ENCODE measurements at places on chromosomes 12 and 14.

- peak; percentile 48 for DNase-seq
Observed at GRCh38 chr14:35366056-35366451, 38.5 kb downstream of the NFKBIA start.

GRCh38 chr12:6310771-6311610 lies 509 bp downstream of the PLEKHG6 start:
- no peak for DNase-seq

DNA sequence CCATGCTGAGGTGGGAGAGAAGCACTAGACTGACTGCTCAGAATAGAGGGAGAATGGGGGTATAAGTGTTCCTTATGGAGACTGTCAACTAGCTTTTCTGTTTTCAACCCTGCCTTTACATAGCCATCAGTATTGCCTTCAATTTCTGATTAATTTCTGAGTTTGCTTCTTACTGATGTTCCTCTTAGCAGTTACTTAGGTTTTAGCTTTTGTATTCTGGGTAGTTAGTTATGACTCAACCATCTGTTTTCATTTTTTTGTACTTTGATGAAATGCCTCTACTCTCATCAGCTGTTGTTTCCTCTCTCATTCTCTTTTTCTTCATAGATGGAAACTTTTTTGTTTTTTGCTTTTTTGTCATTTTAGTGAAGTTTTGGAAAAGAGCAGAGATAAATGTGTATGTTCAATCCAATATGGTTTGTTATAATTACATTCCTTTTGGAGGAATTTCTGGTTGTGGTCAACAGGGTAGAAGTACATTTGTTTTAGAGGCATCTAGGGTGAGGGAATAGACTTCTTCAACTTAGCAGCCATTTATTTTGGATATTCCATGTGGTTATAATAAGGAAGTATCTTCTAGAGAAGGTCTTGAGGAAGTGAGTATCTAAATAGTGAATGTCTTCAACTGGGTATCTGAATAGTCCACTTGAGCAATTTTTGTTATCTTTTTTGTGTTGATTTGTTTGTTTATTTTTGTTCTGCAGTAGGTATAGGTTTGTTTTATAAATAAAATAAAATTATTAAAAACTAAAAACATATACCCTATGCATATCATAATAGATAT lies 29.6 kb downstream of the PMCH start:
- DNase-seq = peak; percentile 25

- no peak for DNase-seq
Observed at GRCh38 chr14:73795466-73795865, 56.2 kb upstream of the PTGR2 start.

DNA sequence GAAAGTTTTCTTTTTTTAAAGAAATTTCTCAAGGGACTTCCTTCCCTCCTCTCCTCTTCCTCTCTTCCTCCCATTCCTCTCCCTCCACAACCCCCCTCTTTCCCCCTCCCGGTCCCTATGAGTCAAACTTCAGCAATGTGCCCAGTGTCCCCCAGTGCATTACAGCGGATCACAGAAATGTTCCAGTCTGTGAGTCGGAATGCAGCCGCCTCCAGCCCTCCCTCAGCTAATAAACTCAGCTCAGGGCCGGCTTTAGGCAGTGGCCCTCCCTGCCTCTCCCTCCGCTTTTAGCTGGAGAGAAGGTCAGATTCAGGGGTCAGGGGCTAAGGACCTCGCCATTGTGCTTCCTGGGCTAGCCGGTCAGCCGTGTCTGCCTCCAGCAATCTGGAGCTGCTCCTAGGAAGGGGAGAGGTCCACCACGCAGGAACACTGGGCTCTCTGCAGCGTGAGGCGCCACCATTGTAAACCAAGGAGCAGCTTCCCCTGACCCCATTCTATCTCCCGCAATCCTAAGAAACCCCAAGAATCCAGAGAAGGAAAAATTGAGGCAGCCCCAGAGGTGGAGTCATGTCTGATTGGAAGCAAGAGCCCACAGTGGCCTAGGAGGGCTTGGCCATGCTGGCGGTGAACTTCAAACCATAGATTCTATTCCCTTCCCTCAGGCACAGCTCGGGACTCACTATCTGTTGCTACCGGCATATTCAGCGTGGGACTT lies 1.1 kb upstream of the HDAC7 start:
- DNase-seq = peak; percentile 98

DNA sequence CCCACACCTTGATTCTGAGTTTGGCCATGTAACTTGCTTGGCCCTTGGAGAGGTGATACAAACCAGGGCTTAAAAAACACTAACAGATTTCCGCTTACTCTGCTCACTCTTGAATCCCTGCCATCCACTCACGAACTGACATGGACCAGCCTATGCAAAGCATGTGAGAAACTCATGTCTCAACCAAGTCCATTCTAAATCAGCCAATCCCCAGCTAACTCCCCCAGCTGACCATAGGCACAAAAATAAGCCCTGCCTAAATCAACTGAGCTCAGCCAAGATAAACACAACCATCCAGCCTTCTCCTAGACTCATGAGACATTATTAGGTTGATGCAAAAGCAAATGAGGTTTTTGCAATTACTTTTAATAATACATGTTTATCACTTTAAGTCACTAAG lies 353.9 kb upstream of the TBX3 start:
- peak; percentile 79 for DNase-seq

- no peak for DNase-seq
Observed at GRCh38 chr14:79571366-79571765, 639.9 kb downstream of the DIO2 start.

GRCh38 chr12:20443792-20444191 lies 75.5 kb downstream of the PDE3A start:
- no peak for DNase-seq

GRCh38 chr12:85036733-85037132 lies 582 bp downstream of the LRRIQ1 start:
- no peak for DNase-seq

DNA sequence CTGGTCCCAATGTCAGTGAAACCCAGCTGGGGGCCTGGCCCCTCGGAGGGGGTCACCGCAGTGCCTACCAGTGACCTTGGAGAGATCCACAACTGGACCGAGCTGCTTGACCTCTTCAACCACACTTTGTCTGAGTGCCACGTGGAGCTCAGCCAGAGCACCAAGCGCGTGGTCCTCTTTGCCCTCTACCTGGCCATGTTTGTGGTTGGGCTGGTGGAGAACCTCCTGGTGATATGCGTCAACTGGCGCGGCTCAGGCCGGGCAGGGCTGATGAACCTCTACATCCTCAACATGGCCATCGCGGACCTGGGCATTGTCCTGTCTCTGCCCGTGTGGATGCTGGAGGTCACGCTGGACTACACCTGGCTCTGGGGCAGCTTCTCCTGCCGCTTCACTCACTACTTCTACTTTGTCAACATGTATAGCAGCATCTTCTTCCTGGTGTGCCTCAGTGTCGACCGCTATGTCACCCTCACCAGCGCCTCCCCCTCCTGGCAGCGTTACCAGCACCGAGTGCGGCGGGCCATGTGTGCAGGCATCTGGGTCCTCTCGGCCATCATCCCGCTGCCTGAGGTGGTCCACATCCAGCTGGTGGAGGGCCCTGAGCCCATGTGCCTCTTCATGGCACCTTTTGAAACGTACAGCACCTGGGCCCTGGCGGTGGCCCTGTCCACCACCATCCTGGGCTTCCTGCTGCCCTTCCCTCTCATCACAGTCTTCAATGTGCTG lies 11.0 kb downstream of the ZBTB39 start:
- no peak for DNase-seq

DNA sequence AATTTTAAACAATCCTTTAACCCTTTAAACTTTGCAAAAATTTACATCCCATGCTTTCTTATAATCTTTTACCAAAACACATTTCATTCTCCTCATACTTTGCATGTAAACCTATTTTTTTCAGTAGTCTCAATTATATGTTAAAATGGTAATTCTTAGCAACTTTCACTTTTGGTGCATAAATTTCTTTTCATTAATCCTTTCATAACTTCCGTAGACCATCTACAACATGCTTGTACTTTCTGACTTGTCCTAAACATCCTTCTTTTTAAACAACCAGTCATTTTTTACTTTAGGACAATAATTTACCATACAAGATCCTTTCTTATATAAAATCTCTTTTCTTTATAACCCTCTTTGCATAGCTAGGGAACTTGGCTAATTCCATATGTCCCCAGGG lies 19.5 kb downstream of the CCDC91 start:
- DNase-seq = no peak

GRCh38 chr12:47141459-47141858 lies 61.7 kb upstream of the AMIGO2 start:
- no peak for DNase-seq

- DNase-seq = no peak
Observed at GRCh38 chr12:103348935-103349334, 146.8 kb downstream of the C12orf42 start.

DNA sequence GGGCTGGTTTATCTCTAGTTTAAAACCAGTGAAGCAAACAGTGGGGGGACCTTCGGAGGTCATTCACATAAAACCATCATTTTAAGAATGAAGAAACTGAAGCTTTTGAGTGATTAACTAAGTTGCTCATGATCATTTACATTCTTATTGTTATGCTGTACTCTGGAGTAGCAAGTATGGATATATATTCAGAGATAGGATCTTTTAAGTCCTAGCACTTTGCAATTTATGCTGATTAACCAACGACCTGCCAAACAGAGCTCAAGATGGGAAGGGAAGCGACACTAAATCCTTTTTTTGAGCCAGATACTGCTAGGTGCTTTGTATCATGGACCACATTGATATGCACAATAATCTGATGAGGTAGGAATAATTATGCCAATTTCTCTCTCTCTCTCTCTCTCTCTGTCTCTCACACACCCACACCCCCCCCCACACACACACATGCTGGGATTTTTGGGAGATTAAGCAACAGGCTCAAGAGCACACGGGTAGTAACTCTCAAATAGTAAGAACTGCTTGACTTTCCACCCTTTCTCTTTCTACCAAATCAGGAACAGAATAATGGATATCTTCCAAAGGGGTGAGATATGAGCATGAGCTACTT lies 303.4 kb downstream of the APAF1 start:
- DNase-seq = no peak

DNA sequence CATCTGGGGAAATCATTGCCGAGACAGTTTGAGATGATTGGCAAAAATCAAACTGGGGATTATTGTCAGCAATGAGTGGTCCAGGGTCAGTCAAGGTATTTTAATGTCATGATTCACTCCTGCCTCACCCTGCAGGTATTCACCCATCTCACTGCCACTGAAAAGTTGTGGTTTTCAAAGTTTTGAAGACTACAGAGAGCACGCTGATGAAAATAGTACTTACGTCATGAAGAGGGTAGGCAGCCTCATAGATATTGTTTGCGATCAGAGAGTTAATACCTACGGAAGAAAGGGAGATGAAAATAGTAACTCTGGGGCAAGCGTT lies 138.0 kb downstream of the ANO2 start:
- DNase-seq = no peak

DNA sequence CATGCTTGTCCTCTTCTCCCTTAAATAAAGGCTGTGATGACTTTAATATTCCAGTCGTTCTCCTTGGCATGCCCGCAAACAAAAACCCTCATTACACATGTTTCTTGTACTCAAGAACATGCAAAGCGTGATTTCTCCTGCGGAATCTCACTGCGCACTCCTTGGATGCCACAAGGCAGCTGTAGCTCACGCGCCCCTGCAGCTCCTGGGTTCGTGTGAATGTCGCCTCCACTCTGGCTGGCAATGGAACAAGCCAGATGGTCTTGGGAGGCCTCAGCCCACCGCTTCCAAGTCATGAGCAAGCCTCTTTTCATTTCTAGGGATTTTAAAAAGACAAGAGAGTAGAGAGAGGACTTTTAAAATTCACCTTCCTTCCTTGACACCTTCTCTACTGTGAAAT lies 403.8 kb downstream of the PCNX1 start:
- DNase-seq = no peak

DNA sequence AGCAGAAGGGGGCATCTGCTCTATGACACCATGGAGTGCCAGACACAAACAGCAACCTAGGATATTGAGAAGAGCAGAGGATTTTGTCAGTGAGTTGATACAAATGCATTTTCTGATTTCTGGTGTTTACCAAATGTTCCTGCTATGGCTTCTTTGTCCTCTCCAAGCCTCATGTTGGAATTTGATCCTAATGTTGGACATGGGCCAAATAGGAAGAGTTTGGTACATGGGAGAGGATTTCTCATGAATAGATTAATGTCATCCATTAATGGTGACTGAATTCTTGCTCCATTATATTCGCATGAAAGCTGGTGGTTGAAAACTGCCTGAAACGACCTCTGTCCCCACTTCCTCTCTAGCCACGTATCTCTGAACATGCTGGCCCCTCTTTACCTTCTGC lies 1002.2 kb upstream of the FLRT2 start:
- no peak for DNase-seq

- peak; percentile 3 for DNase-seq
Observed at GRCh38 chr12:87618199-87618598, 411.0 kb downstream of the C12orf50 start.

- no peak for DNase-seq
Observed at GRCh38 chr12:52441320-52441911, 7.2 kb upstream of the KRT75 start.

DNA sequence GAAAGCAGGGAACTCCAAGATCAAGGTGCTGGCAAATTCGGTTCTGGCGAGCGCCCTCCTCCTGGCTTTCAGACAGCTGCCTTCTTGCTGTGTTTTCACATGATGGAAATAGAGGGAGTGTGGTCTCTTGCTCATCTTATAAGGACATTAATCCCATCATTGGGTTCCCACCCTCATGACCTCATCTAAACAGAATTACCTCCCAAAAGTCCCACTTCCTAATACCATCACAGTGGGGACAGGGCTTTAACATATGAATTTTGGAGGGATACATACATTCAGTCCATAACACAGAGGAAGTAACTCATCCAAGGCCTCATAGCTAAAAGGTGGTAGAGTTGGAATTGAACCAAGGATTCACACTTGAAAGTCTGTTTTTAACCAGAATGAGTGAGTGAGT lies 28.6 kb downstream of the DYRK2 start:
- no peak for DNase-seq

DNA sequence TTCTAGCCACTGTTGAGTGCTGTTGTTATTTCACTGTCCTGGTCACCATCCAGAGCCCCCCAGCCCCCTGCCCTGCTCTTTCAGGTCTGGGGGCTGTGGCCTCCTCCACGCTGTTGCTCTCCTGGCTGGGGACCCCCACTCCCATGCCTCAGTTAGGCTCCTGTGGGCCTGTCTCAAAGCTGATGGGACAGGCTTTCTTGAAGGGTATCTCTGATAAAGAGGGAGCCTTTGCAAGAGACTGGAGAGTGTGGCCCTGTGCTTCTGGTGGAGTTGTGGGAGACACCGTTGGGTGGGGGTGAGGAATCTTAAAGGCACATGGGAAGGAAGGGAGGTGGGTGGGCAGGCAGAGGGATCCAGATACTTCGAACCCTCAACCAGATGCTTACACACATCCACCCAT lies 12.2 kb upstream of the KRT86 start:
- no peak for DNase-seq

DNA sequence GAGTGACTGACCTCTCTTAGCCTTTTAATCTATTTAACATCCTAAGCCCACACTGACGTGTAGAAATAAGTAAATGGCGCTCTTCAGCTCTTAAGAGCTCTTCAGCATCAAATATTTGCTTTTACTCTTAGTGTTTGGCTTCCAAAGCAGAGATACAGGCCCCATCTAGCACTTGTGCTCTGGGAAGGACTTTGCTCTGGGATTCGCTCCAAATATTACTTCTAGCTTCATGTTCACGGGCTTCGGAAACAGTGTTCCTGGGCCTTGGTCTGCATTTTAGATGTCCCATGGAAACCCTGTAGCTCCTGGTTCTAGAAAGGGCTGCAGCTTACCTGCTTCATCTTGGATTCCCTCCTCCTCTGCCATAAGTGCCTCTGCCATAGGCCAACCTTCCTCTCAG lies 2.7 kb upstream of the NKX2-8 start:
- no peak for DNase-seq
